ENCODE measurements at places on chromosomes 6 and 20. TPM values are rescaled to one million over a fixed set of nuclear protein-coding genes. Genes with fewer than 3 reads are reported as not detected.

Gene ARG1
- total RNA-seq = not detected

Gene C6orf52
- total RNA-seq = 1.7 TPM

Gene VNN1
- total RNA-seq = not detected

Gene MLN
- not detected for total RNA-seq

Gene HMGN3
- 66.3 TPM for total RNA-seq

Gene HTR1B
- total RNA-seq = not detected

Gene RAET1L
- not detected for total RNA-seq

Gene NMBR
- total RNA-seq = not detected

Gene CDKN1A
- total RNA-seq = 43.9 TPM

Gene TAF4
- total RNA-seq = 23.6 TPM

Gene TFEB
- 11.2 TPM for total RNA-seq

Gene GNMT
- total RNA-seq = 0.69 TPM

Gene ENPP4
- 5.4 TPM for total RNA-seq

Gene LPA
- total RNA-seq = not detected

GRCh38 chr20:3250091-3250504 lies 11.1 kb upstream of the SLC4A11 start:
- H3K27ac ChIP-seq = no peak overlapping the region
- H3K36me3 ChIP-seq = no peaks in the 10 kb centered on the region
- H3K4me3 ChIP-seq = no peak overlapping the region
- H3K4me1 ChIP-seq = peaks cover 3% of the 10 kb centered on the region

DNA sequence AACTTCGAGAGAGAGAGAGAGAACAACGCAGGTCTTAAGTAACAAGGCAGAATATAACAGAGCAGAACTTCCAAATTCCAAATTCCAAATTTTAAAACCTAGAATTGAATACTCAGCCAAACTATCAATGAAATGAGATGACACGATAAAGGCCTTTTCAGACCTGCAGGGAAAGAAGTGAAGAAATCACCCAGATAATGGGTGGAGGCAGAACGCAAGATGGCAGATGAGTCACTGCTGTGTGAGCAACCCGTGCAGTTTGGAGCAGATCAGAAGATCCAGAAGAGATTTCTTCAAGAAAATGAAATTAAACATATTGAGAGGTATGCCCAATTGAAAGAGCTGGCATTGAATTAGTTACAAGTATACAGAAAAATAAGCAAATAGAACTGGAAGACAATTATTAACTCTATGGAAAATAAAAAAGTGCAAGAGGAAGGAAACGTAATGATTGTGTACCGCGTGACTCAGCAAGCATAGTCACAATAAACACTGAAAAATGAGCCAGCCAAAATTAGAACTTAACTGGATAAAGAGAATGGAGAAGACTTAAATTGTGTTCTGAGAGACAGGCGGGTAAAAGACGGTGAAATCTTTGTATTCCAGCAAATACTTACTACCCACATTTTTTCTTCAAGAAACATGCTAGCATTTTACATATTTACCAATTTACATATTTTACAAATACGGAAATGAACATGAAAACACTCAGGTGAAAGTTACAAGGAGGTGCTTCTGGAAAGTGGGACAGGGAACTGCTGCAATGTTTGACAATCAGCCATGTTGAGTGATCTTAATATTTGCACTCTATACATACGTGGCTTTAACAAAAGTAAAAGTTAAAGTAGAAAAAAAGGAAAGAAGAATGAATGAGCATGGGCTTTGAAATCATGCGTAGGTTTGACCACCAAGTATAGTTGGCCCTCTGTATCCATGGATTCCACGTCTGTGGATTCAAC lies 87.9 kb upstream of the CDYL start:
- peaks cover 1% of the 10 kb centered on the region for H3K27me3 ChIP-seq
- no peaks in the 10 kb centered on the region for H3K36me3 ChIP-seq
- no peaks in the 10 kb centered on the region for H3K4me1 ChIP-seq
- H3K27ac ChIP-seq = no peak overlapping the region
- H3K4me3 ChIP-seq = no peak overlapping the region

DNA sequence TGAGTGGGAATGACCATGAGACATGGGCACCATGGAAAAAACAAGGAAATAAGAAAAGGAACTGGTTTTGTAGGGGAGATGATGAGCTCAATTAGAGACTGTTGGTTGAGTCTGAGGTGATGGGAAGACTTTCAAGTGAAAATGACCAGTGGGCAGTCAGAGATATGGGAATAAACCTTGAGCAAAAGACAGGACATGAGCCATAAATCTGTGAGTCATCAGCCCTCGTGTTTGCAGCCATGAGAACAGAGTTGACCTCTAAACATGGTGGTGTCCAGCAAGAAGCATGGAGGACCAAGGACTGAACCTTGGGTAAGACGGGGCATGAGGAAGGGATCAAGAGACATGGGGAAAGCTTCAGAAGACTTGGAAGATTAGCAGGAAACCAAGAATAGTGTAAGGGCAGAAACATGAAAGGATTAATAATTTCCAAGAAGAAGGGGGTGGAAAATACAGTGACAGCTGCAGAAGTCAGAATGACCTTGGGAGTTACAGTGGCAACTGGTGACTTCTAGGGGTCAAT lies 280.6 kb upstream of the PRDM1 start:
- DNase-seq = no peak
- no peak overlapping the region for H3K4me3 ChIP-seq
- H3K4me1 ChIP-seq = peaks cover 33% of the 10 kb centered on the region
- peaks cover 14% of the 10 kb centered on the region for H3K36me3 ChIP-seq
- H3K27ac ChIP-seq = no peak overlapping the region
- H3K27me3 ChIP-seq = no peaks in the 10 kb centered on the region

DNA sequence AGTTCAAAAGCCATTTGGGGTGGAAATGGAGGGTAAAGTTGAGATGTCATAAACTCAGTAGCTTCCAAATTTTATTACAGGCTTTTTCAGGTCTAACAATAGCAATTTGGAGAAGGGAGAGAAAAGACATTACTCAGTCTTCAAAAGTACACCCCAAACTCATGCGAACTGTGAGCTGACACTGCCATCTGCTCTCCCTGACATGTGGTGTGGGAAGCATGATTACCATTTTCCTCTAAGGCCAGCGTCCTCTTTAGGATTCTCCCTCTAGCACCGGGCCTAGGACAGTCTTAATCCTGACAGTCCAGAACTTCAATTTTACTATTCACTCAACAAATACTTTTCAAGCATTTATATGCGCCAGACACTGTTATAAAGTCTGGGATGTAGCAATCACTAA lies 536.0 kb upstream of the JARID2 start:
- no peaks in the 10 kb centered on the region for H3K27me3 ChIP-seq
- peak overlapping the region; percentile 69 for H3K27ac ChIP-seq
- DNase-seq = no peak
- H3K4me1 ChIP-seq = peaks cover 60% of the 10 kb centered on the region

DNA sequence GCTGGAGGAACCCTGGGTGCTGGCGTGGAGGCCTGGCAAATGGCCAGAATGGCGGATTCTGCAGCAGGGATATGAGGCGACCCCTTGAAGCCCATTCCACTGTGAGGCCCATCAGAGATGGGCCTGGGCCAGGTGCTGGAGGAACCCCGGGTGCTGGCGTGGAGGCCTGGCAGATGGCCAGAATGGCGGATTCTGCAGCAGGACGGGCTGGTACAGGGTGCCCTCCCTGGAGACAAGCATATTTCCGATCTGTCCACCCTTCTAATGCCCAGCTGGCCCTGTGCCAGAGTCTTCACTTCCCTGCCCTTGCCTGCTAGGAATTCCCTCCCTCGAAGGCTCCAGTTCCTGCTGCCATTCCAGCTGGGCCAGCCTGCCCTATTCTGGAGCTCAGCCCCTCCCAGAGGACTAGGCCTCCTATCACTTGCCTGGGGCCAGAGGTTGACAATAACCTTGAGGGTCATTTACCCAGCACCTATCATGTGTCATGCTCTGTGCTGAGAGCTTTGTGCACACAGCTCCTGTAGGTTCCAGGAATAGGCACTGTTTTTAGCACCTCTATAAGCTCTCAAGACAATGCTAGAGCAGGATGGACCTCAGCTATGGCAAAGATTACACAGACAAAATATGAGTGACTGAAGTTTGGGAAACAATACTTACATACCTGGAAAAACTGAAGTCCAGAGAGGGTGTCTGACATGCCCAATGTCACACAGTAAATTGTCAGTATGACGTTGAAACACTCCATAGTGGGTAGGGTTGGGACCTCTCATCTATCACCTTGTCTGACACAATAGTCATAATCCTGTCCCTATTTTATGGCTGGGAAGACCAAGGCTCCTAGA lies 21.4 kb downstream of the SUN5 start:
- H3K36me3 ChIP-seq = no peaks in the 10 kb centered on the region
- H3K4me1 ChIP-seq = peaks cover 4% of the 10 kb centered on the region
- no peak overlapping the region for H3K27ac ChIP-seq
- H3K4me3 ChIP-seq = no peak overlapping the region

GRCh38 chr6:32943864-32944649 lies 3.2 kb upstream of the HLA-DMB start:
- H3K36me3 ChIP-seq = peaks cover 18% of the 10 kb centered on the region
- peak overlapping the region; percentile 82 for H3K4me3 ChIP-seq
- peak overlapping the region; percentile 87 for H3K27ac ChIP-seq
- no peaks in the 10 kb centered on the region for H3K27me3 ChIP-seq
- peaks cover 60% of the 10 kb centered on the region for H3K4me1 ChIP-seq

DNA sequence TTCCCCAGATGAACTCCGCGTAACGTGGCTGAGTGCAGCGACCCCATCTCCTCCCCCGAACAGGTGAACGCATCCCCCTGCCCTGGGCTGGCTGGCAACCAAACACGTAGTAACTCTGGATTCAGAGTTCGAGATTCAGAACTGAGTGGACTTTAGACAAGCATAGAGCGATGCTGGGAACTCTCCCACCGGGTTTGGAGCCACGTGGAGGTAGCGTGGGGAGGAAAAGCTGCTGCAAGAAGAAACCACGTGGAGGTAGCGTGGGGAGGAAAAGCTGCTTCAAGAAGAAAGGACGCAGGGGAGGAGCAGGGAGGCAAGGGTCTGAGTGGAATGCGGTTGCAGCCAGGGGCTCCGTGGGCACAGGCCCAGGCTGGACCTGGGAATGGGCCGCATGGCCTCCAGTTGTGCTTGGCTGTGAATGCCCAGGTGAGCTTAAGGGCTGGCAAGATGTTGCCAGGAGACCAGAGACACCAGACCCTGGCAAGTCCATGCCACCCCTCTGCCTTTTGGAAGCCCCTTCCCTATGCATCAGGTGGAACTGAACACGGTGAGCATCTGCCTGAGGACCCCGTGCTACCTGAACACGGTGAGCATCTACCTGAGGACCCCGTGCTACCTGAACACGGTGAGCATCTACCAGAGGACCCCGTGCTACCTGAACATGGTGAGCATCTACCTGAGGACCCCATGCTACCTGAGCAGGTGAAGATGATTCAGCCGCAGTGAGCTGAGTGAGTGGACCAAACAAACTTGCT lies 118.0 kb upstream of the FRMD1 start:
- DNase-seq = no peak
- peaks cover 5% of the 10 kb centered on the region for H3K27me3 ChIP-seq
- no peak overlapping the region for H3K27ac ChIP-seq
- H3K36me3 ChIP-seq = no peaks in the 10 kb centered on the region

DNA sequence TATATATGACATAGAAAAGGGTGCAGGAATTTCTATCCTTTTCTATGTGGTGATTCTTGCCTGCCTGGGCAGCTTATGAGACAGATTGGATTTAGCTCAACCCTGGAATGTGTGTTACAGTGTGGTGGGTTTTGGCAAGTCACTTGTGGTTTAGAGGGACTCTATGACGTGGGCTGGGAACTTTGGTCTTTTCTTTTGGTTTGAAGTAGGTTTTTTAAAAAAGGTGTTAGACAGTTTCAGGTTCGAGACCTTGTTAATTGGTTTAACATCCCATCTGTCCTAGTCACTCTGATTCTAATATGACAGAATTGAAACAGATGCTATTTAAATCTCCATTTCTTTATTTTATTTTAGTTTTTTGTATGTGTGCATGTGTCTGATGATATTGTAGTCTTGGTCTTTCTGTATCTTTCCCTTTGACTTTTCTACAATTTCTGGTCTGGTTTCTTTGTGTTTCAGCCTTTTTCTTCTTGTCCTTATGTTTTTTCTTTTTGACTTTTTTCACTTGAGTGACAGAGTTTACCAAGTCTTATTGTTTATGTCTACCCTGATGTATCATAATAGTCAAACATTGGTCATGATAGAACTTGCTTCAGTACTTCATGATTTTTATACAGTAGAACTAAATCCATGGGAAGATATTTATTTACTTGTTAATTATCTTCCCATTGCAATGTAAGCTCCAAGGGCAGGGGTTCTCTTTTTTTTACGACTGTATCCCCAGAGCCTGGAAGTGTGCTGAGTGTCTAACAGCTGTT lies 174.3 kb downstream of the CDKAL1 start:
- H3K4me3 ChIP-seq = no peak overlapping the region
- no peaks in the 10 kb centered on the region for H3K27me3 ChIP-seq

DNA sequence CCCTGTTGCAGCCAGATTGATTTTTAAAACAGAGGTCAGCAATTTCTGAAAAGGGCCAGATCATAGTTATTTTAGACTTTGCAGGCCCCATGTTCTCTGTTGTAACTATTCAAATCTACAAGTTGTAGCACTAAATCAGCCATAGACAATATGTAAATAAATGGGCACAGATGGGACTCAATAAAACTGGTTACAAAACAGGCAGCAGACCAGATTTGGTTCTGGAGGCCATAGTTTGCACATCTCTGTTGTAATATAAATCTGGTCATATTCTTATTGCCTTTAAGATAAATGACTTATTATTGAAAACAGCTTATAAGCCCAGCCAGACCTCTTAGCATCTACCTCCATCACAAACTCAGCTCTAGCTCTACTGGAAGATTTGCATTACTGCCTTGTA lies 114.0 kb upstream of the ARG1 start:
- H3K4me3 ChIP-seq = no peak overlapping the region
- DNase-seq = no peak
- peaks cover 3% of the 10 kb centered on the region for H3K4me1 ChIP-seq
- no peaks in the 10 kb centered on the region for H3K36me3 ChIP-seq
- no peak overlapping the region for H3K27ac ChIP-seq

- H3K27me3 ChIP-seq = peaks cover 24% of the 10 kb centered on the region
- peaks cover 13% of the 10 kb centered on the region for H3K4me1 ChIP-seq
- no peak overlapping the region for H3K4me3 ChIP-seq
Measured at GRCh38 chr6:149856256-149856994, 7.7 kb downstream of the LRP11 start.

GRCh38 chr6:24974182-24975171 lies 38.7 kb upstream of the RIPOR2 start:
- H3K27me3 ChIP-seq = no peaks in the 10 kb centered on the region
- peak; percentile 25 for DNase-seq
- H3K36me3 ChIP-seq = peaks cover 14% of the 10 kb centered on the region
- peak overlapping the region; percentile 90 for H3K27ac ChIP-seq
- H3K4me3 ChIP-seq = peak overlapping the region; percentile 13
- H3K4me1 ChIP-seq = peaks cover 35% of the 10 kb centered on the region

GRCh38 chr6:67458265-67458664 lies 1176.8 kb upstream of the ADGRB3 start:
- no peak for DNase-seq
- H3K27me3 ChIP-seq = no peaks in the 10 kb centered on the region
- H3K4me1 ChIP-seq = no peaks in the 10 kb centered on the region

- no peaks in the 10 kb centered on the region for H3K27me3 ChIP-seq
- no peak overlapping the region for H3K27ac ChIP-seq
- no peaks in the 10 kb centered on the region for H3K36me3 ChIP-seq
- no peak overlapping the region for H3K4me3 ChIP-seq
- H3K4me1 ChIP-seq = no peaks in the 10 kb centered on the region
Measured at GRCh38 chr20:58579069-58579818, 64.0 kb upstream of the APCDD1L start.

GRCh38 chr6:170107606-170108222 lies 183.2 kb downstream of the DLL1 start:
- H3K27ac ChIP-seq = no peak overlapping the region
- H3K36me3 ChIP-seq = no peaks in the 10 kb centered on the region
- no peak overlapping the region for H3K4me3 ChIP-seq
- H3K4me1 ChIP-seq = peaks cover 4% of the 10 kb centered on the region
